ENCODE measurements at places on chromosomes 16 and 17.

- no peak for DNase-seq
These were observed 164.1 kb downstream of the SEC14L1 start for GRCh38 chr17:77304746-77305473.

GRCh38 chr16:67652578-67653127, 7.4 kb downstream of the ACD start:
- no peak for DNase-seq

DNA sequence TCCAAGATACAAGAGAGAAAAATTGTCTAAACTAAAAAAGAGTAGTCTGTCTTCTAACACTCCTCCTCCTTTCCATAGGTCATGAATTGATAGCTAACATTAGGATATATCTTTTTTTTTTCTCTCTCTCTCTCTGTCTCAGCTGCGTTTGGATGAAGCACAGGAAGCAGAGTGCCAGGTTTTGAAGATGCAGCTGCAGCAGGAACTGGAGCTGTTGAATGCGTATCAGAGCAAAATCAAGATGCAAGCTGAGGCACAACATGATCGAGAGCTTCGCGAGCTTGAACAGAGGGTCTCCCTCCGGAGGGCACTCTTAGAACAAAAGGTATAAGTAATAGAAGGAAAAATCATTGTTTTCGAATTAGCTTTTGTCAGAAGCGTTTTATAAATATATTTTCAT, 32.9 kb downstream of the ABHD15 start:
- DNase-seq = no peak

DNA sequence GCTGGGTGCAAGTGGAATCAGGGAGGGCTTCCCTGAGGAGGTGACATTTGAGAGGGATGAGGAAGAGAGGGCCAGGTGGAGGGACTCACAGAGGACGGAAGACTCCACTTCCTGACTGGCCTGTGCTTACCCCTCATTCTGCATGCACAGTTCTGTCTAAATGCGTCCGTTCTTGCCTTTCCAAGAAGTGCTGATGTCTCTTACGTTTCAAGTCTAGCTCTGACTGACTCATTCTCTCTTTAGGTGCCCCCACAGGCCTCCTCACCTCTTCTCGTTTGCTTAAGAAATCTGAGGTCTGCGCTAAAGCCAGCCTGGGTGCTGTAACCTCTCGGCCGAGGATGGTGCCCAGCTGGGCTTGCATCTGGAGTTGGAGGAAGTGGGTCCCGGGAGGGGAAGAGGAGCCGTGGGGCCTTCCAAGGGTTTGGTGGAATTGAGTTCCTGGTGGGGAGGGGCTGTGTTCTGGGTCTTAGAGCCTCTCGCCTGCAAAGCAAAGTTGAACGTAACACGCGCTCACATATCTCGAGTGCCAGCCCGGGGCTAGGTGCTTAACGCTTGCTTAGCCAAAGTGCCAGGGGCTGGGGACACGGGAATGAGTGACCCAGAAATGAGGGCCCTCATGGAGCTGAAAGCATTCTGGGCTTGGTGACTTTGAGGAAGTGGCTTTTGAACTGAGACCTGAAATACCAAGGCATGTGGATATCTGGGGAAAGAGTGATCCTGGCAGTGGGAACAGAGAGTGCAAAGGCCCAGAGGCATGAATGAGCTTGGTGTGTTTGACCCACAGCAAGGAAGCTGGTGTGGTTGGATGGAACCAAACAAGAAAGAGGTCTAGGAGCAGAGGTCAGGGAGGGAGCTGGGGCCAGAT, 4.8 kb downstream of the IL4R start:
- no peak for DNase-seq

DNA sequence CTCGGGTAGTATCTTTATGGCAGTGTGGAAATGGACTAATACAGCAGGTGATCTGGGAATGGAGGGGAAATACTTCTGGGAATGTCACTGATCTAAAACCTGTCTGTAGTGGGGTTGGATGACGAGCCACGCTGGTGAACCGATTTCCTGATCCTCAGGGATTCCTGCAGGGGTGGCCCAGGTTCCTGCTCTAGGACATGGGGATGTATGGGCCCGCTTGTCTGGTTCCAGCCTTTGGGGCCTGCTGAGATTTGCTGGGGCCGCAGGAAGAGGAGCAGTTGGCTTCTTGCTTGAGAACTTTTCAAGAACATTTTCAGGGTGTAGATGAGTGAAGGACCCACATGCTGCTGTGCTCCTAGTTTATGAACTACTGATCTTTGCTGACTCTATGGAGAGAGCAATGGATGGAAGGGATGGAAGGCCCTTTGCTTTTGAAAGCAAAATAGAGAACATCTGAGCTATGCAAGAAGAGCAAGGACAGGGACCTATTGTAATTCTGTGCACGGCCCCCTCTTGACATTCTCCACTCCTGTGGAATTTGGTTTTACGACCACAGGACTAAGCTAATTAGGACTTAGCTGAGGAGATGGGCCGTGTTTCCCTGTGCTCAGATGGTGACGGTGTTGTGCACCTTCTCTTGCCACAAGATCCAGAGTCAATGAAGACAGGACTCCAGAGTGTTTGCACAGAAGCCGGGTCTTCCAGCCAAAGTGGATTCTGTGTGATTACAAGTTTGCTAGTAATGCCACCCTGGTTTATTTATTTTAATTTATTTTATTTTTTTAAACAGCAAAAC, 90.5 kb downstream of the SEC14L1 start:
- DNase-seq = no peak
